SJSA1 (cell line): ENCODE measurements at places on chromosomes 6 and 20. TPM values are rescaled to one million over a fixed set of nuclear protein-coding genes. Genes with fewer than 3 reads are reported as not detected.

GRCh38 chr6:148959008-148959407, 212.2 kb downstream of the UST start:
- no peak for DNase-seq

GRCh38 chr6:35229304-35229703, 15.5 kb downstream of the SCUBE3 start:
- DNase-seq = no peak

DNA sequence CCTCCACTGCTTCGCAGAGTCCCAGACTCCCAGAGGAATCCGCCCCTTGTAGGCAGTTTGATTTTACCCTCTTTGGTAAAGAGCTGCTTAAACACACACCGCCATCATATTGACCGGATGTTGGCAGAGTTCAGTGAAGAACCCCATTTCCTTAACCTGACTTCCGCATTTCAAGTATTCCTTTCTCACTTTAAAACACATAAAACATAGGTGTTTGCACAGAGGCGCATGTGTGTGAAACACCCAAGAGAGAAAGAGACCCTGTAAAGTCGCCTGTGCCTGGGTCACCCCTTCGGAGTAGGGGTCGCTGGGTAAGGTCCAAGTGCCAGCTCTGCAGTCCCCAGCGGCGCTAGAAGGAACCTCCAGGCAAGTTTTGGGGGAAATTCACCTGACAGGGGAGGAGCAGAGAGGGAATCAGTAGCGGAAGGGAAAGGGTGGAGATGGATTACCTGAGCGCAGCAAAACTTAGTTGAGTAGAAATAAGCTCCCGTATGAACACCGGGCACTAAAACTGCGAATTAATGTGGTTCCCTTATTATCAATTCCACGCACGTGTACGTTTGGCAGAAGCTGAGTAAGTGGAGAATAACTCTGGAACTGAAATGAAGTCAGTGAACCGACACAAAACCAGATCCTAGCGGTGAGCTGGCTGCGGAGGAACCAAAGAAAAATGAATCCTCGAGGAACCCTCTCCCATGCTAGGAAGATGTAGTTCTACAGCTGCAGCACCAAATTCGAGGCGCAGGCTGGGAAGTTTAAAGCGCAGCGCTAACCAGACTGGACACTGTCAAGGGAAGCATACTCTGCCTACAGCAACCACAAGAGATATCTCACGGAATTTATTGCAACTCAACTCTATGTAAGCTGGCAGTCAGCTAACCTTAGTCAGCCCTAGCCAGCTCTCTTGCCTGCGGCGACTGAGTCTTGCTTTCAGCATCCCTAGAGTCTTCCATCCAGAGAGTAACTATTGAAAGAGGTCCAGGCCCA, 3.5 kb upstream of the HTR1B start:
- no peak for DNase-seq

GRCh38 chr6:161373905-161374451, 100.1 kb upstream of the AGPAT4 start:
- DNase-seq = peak; percentile 73

- DNase-seq = no peak
Observed at GRCh38 chr6:7154341-7155139, 46.8 kb downstream of the RREB1 start.

- DNase-seq = no peak
Observed at GRCh38 chr20:51096582-51097267, 73.8 kb upstream of the KCNG1 start.

GRCh38 chr20:51583073-51583472, 40.6 kb upstream of the NFATC2 start:
- no peak for DNase-seq

- no peak for DNase-seq
Observed at GRCh38 chr6:163820745-163821458, 406.4 kb downstream of the QKI start.

DNA sequence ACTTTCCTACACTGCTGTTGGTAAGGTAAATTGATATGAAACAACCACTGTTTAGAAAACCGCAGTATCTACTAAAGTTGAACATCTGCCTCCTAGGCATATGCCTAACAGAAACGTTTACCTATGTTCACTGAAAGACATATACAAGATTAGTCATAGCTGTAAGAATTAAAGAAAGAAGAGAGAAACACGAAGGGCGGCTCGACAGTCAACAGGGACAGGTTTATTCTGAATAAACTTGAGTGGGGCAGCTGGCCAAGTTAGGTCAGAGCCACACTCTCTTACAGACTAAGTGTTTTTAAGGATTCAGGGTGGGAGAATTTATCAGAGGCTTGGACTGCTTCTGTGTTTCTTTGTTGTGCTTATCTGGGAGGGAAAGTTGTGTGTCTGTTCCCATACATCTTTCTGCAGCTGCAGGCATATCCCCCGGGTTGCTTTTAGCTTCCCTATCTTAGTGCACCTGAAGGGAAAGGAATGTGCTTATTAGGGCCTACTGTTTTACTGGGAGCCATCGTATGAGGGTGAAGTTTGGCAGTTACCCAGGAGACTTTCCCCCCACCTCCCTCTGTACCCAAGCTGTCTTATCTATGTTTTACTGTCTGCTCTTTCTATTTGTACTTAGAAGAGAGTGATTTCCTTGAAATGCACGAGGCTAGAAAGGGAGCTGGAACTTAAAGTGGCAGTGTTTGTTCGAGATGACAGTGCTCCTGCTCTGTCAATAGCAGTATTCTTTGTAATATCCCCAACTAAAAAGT, 20.4 kb downstream of the PROCR start:
- no peak for DNase-seq

DNA sequence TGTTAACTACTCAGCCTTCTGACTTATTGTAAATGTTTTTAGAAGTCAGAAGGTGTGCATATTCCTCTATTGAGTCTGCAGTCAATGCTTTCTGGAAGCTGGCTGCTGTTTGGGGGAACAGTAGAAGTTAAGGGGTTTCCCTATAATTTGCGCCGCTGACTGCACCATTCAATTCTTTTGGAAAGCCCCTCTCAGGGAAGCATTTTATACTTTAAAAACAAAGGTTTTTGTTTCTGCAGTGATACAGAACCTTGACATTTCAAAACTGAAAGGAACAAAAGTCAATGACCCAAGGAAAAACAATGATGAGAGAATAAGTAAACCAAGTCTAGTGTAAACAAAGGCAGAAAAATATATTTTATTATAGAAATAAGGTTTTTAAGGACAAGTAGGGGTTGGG, 120.8 kb upstream of the TNFAIP3 start:
- DNase-seq = no peak

- DNase-seq = no peak
Observed at GRCh38 chr6:98824902-98825599, 9.3 kb upstream of the POU3F2 start.

DNA sequence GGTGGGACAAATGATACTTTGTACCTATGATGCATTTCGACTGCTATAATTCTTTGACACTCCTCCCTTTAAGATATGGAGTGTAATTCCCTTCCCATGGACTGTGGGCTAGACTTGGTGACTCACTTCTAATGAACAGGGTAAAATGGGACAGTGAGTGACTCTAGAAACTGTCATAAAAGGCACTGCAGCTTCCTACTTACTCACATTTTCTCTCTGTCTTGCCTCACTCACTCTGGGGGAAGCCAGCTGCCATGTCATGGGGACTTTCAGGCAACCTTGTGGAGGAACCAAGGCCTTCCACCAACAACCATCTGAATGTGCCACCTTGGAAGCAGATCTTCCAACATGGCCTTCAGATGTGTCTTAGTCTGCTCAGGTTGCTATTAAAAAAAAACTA, 12.9 kb upstream of the GFOD1 start:
- peak; percentile 11 for DNase-seq

GRCh38 chr20:14444106-14444505, 106.7 kb upstream of the FLRT3 start:
- DNase-seq = no peak

GRCh38 chr6:55496201-55496600, 82.8 kb downstream of the HMGCLL1 start:
- no peak for DNase-seq

DNA sequence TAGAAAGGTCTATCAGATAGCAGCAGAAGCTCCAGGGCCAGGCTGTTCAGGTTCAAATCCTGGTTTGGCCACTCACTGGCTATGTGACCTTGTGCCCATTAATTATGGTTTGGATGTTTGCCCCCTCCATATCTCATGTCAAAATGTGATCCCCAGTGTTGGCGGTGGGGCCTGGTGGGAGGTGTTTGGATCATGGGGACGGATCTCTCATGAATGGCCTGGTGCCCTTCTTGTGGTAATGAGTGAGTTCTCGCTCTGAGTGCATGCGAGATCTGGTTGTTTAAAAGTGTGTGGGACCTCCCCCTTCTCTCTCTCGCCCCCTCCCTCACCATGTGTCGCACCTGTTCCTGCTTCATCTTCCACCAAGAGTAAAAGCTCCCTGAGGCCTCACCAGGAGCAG, 240.9 kb downstream of the LRFN2 start:
- no peak for DNase-seq

DNA sequence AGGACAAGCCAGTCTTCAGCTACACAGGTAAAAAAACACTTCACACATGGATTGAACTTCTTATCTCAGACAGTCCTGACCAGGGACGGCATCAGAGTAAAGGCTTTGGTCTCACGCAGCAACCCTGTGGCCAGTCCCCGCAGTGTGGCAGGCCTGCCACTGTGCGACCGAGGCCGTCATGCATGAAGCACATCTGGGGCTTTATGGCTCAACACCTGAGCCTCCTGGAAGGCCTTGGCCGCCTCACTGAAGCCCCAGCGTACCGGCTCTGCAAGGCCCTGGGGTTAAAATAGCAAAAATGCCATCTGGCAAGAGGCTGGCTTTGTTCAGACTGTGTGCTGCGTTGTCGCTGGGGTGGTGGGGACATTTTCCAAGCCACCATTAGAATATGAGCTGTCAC, 32.8 kb downstream of the TBC1D7 start:
- no peak for DNase-seq

GRCh38 chr6:165804331-165805066, 141.5 kb upstream of the PDE10A start:
- DNase-seq = no peak

GRCh38 chr6:1678201-1678600, 68.5 kb downstream of the FOXC1 start:
- DNase-seq = no peak

DNA sequence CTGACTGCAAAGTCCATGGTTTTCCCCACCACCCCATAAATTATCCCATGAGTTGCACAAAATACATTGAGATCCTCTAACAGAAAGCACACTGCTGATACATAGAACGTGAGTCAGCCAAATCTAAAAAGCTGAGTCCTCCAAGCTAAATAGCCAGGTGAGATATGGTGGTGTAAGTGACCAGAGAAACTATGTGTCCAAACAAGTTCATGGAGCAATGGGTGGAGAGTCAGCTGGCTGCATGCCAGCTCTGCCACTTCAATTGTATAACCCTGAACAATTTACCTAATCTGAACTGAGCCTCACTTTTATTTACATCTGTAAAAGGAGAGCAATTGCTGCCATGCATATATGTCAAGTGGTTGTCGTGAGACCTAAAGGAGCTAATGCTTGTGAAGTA, 9.7 kb downstream of the SNAP25 start:
- DNase-seq = no peak

DNA sequence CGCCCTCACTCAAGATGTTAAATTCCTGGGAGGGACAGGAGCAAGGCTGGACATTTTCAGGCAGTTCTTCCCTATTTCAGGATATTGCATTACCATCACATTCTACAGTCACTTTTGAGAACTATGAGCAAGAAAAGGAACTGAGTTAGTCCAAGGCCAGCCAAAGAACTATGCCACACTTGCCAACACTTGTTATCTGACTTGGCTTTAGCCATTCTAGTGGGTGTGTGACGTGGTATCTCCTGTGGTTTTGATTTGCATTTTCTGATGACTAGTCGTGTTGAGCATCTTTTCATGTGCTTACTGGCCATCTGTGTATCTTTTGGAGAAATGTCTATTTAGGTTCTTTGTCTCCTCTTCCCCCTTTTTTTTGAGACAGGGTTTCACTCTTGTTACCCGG, 12.0 kb downstream of the XRN2 start:
- DNase-seq = no peak

DNA sequence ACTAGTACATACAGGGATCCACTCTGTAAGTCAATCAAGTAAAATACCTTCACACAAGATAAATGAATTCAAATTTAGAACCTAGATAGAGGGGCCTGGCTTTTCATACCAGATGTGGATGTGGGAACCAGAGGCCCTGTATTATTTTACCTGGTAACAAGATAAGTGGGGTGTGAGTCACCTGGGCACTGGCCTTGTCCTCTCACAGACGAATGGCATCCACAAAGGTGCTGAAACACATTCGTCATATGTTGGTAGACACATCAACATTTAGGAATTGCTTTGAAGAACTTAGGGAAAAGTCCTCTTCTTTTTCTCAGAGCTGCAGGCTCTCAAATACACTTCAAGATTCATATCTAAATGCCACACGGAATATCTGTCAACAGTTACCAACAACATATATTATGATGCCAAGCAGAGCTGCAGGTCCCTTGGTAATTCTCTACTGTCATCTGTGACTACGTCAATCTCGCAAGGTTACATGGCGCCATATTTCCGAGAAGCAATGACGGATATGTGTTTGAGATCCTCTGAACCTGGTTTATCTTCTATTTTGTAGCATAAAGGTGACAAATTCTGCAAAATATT, 618.6 kb downstream of the EPM2A start:
- no peak for DNase-seq

The TREM2 gene
- total RNA-seq = not detected in 2 replicates

The TPD52L1 gene
- total RNA-seq = 39.2 and 47.9 TPM in 2 replicates

The C2 gene
- total RNA-seq = 0.47 and 0.53 TPM in 2 replicates

The LGSN gene
- total RNA-seq = not detected in 2 replicates

The MATN4 gene
- 0.50 TPM in 1 of 2 replicates, not detected in the other for total RNA-seq

The RIPOR3 gene
- 1.3 and 1.8 TPM in 2 replicates for total RNA-seq
